ENCODE measurements at places on chromosomes 4 and X.

DNA sequence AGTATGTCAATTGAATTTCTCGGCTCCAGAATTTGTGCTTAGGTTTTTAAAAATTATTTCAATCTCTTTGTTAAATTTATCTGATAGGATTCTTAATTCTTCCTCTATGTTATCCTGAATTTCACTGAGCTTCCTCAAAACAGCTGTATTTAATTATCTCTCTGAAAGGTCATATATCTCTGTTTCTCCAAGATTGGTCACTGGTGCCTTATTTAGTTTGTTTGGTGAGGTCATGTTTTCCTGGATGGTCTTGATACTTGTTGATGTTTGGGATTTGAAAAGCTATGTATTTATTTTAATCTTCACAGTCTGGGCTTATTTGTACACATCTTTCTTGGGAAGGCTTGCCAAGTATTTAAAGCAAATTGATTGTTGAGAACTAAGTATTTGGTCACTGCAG is 24.7 kb upstream of the HERC3 start:
- no peak for DNase-seq

GRCh38 chr4:109560687-109561461 is 828 bp downstream of the MCUB start:
- DNase-seq = peak; percentile 79

- DNase-seq = no peak
Observed at GRCh38 chr4:113645771-113646441, 115.6 kb downstream of the CAMK2D start.

DNA sequence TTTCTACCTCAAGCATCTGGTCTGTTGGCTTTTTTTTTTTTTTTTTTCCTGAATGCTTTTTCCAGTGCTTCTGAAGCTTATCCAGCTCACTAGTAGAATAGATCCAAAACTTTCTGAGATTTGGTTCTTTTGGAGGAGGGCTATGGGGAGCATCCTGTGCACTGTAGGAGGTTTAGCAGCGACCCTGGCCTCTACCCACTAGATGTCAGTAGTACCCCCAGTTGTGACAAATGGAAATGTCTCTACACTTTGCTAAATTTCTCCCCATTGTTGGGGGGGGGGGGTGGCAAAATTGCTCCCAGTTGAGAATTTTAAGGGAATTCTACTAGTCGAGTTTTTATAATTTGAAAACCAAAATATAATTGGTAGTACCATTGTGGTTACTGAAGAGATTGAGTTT is 23.0 kb upstream of the PPA2 start:
- DNase-seq = no peak

- no peak for DNase-seq
Observed at GRCh38 chr4:4673070-4673469, 131.2 kb upstream of the STX18 start.

DNA sequence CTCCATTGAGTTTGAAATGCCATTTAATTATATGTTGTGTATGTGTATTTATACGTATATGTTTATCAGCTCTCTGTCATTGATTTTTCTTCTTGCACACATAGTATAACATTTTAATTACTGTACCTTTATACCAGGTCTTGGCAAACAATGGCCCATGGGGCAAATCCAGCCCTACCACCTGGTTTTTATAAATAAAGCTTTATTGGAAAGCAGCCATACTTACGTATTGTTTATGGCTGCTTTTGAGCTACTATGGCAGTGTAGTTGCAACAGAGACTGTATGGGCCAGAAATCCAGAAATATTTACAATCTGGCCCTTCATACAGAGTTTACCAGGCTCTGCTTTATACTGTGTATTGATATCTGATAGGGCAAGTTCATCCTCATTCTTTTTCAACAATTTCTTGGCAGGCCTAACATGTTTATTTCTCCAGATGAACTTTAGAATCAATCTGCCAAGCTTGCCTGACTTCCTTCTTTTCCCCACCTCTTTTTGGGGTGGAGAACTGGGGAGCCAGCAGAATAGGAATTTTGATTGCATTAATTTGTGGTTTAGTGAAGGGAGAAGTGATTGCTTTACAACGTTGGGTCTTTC is 15.8 kb downstream of the DCUN1D4 start:
- no peak for DNase-seq

- peak; percentile 85 for DNase-seq
Observed at GRCh38 chr4:25938787-25939186, 24.8 kb downstream of the SMIM20 start.

DNA sequence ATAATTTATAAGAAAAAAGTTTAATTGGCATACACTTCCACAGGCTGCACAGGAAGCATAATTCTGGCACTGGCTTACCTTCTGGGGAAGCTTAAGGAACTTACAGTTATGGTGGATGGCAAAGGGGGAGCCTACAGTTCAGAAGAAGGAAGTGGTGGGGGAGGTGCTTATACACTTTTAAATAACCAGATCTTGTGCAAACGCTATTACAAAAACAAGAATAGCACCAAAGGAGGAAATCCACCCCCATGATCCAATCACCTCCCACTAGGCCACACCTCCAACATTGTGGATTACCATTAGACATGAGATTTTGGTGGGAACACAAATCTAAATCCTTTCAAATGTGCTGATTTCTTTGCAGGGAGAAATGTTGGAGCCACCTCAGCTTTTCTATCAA is 287.7 kb downstream of the CPXCR1 start:
- DNase-seq = no peak

DNA sequence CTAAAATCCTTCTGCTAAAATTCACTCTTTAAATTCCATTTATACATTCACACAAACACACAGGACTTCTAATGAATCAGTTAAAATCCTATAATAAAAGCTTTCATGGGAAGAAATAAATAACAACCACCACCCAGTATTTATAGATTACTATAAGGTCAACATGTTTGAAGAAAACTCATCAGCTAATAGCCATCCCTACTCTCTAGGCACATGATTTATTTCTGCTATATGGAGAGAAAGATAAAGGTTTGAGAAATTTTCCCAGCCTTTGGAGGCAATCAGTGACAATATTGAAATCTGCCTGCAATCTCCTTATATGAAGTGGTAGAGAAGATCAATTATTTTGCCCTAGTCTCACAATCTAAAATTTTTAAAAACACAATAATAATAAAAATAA is 1038.9 kb upstream of the DIAPH2 start:
- DNase-seq = no peak

DNA sequence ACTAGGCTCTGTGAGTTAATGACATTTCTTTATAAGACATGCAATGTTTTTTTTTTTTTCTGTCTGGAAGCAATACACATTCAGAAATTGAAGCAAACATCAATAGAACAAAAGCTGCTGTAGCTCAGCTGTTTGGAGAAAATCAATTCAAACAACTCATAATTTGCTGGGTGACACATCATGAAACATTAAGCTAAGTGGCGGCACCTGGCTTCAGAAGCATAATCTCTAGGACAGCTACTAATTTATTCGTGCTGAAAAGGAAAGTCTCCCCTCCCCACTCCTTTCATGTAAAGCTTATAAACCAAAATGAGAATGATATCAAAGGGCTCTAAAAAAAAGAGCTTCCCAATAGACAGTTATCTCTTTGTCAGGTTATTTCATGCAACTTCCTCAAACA is 73.9 kb downstream of the LUZP4 start:
- DNase-seq = no peak

GRCh38 chr4:16667464-16667863 is 231.0 kb downstream of the LDB2 start:
- DNase-seq = no peak

DNA sequence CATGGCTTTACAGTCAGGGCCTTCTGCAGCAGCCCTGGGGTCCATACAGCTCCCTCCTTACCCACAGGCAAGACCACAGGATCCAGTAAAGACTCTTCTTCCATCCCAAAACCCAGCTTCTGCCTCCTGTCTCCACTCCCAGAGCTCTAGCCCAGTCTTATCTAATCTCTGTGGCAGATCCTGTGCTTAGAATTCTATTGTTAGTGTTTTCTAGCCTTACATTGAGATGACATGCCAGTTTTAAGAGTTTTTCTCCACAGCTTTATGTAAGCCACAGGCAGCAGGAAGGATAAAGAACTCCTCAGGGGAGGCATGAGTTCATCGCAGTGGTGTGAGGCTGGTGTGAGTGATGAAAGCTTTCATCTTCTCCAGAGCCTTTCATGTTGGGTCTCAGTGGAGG is 129.1 kb downstream of the RCHY1 start:
- no peak for DNase-seq

GRCh38 chr4:139553751-139554641 is 2.0 kb downstream of the SETD7 start:
- DNase-seq = no peak

GRCh38 chrX:153161952-153162351 is 17.1 kb upstream of the MAGEA1 start:
- no peak for DNase-seq

DNA sequence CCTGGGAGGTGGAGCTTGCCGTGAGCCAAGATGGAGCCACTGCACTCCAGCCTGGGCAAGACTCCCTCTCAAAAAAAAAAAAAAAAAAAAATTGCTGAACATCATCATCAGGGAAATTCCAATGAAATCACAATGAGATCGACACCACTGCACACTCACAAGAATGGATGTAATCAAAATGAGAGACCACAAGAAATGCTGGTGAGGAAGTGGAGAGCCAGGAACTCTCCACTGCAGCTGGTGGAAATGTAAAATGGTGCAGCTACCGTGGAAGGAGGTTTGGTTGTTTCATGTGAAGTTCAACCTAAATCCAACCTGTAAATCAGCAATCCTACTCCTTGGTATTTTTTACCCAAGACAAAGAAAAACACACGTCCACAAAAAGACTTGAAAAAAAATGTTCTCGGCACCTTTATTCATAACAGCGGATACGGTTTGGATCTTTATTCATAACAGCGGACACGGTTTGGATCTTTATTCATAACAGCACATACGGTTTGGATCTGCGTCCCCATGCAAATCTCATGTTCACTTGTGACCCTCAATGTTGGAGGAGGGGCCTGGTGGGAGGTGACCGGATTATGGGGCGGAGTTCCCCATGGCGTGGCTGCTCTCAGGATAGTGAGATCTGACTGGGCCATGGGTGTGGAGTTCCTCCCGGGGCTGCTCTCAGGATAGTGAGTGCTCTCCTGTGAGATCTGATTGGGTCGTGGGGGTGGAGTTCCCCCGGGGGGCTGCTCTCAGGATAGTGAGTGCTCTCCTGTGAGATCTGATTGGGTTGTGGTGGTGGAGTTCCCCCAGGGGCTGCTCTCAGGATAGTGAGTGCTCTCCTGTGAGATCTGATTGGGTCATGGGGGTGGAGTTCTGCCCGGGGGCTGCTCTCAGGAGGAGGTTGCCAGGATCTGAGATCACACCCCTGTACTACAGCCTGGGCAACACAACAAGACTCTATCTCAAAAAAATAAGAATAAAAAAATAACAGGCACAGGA is 7.7 kb downstream of the GAK start:
- peak; percentile 84 for DNase-seq

DNA sequence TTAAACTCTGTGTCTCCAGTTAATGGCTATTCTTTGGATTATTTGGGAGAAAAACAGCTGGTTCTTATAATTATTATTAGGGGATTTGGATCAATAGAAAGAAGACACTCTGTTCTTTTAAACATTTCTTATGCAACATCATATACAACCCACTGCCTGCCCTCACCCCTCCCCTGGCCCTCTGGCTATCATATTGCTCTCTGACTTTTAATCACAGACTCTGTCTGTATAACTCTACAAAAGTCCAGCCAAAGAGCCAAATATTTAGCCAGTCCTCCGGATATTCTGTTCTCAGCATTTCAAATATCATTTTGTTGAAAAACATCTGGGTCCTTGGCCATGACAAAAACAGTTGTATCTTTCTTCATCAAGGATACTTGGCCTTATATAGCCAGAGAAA is 19.0 kb upstream of the PACRGL start:
- no peak for DNase-seq

DNA sequence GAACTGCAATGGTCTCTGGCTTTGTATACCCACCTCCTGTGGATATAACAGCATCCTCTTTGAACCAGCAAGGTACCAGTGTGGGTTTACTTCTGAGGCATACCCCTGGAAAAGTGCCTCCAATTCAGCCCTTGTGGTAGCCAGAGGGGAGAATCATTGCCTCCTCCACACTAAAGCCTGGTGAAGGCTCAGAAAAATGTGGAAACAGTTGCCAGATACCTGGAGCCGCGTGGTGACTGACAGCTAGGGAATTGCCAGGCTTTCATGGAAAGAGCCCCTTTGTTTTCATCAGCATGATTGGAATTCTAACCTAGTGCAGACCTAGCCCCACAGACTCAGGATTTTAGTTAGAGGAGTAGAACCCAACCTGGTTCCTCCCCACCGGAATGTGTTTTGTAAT is 168.6 kb upstream of the KLF3 start:
- no peak for DNase-seq

- DNase-seq = no peak
Observed at GRCh38 chr4:33400504-33400903, 2680.3 kb downstream of the PCDH7 start.

GRCh38 chr4:54941994-54942552 is 183.3 kb downstream of the KDR start:
- DNase-seq = no peak

DNA sequence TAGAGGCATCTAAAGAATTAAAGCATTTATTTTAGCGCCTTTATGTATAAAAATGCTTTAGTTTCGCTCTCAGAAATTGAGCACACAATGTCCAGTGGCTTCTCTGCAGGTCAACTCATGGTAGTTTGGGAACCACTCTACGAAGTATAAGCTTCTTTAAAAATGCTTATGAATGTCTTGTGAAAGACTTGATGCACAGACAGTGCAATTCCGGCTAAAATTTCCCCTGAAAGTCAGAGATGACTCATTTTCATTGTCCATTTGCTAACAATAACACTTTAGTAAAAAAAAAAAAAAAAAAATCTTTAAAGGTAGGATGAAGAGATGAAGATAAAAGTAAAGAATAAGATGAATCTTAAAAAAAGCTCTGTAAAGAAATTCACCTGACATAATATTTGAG is 117.2 kb downstream of the PDHA2 start:
- DNase-seq = no peak

GRCh38 chr4:57424232-57424897 is 314.2 kb upstream of the IGFBP7 start:
- no peak for DNase-seq

- no peak for DNase-seq
Observed at GRCh38 chr4:118213101-118213500, 139.7 kb downstream of the PRSS12 start.

GRCh38 chr4:8295471-8295870 is 25.9 kb downstream of the HTRA3 start:
- DNase-seq = no peak

GRCh38 chr4:107482546-107482945 is 237.5 kb downstream of the PAPSS1 start:
- no peak for DNase-seq

DNA sequence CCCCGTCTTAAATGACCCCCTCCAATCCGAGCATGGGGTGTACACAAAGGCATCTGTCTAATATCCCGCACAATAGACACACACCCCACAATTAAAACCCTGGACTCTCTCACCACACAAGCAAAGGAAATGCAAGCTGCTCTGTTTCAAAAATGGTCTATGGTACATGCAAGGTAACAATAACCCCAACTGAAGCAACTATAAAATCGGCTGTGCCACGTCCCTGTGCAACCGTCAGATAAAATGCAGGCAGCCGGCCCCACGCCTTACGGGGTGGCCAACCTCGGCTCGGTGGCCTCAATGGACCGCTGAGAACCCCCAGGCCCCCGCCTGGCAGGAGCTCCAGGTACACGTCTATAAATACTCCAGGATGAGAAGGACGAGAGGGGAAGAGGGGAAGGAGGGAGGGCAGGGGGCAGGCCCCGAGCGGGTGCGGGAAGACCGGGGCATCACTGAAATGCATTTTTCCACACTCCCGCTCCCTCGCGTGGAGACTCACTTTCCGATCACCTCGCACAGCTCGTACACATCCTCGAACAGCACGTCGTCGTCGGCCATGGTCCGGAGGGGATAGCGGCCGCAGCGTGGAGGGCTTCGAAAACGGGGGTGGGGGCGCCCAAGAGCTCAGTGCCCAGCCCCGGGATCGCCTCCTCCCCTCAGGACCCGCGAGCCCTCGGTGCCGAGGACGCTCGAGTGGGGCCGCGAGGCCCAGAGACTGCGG is 763 bp downstream of the CASK start:
- DNase-seq = peak; percentile 25

All from suppressor macrophage treated with lipopolysaccharide for 4 hours (primary cell).